ENCODE measurements at places on chromosomes 6 and 20.

- no peak for DNase-seq
Observed at GRCh38 chr6:22071270-22072041, 225.4 kb downstream of the PRL start.

GRCh38 chr6:50362706-50363105 is 313.0 kb upstream of the DEFB112 start:
- no peak for DNase-seq

GRCh38 chr6:37821446-37821845 is 1.9 kb downstream of the ZFAND3 start:
- DNase-seq = no peak

DNA sequence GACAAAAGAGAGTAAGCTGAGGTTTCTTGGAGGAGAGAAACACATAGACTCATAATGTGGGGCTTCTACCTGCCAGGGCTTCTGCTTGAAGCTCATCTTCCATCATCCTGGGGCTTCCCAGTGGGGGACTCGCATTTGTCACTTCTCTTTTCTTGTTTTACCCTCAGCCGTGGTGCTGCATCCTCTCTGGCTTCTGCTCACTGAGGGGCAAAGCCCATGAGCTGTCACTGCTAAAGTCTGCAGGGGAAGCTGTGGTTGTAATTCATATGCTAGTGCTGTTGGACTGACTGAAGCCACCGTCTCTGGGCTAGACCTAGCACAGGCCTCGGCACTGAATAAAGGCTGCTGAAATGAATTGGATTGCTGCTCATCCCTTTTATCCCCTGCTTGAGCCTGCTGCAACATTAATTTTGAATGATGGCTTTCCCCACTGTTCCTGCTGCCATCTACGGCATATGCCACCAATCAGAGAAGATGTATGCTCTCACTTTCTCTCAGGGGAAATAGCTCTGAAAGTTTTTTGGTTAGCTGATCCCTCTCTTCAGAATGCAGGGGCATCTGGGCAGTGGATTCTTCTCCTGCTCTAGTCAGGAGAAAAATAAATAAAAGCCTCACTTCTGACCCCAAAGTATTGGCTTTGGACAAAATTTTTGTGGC is 568.4 kb upstream of the MAP3K7 start:
- no peak for DNase-seq

GRCh38 chr20:48042628-48043027 is 257.3 kb upstream of the SULF2 start:
- DNase-seq = no peak

GRCh38 chr20:12649234-12649633 is 359.5 kb upstream of the SPTLC3 start:
- DNase-seq = no peak

DNA sequence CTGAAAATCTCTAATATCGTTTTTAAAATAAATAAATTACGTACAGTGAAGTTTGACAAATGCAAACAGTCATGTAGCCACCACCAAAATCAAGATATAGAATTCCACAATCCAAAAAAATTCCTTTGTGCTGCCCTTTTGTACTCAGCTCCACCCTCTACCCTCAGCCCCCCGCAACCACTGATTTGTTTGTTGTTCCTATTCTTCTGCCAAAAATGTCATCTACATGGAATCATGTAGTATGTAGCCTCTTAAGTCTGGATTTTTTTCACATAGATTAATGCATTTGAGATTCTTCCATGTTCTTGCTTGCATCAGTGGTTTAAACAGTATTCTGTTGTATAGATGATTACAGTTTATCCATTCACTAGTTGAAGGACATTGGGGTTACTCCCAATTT is 8.5 kb upstream of the REPS1 start:
- no peak for DNase-seq

DNA sequence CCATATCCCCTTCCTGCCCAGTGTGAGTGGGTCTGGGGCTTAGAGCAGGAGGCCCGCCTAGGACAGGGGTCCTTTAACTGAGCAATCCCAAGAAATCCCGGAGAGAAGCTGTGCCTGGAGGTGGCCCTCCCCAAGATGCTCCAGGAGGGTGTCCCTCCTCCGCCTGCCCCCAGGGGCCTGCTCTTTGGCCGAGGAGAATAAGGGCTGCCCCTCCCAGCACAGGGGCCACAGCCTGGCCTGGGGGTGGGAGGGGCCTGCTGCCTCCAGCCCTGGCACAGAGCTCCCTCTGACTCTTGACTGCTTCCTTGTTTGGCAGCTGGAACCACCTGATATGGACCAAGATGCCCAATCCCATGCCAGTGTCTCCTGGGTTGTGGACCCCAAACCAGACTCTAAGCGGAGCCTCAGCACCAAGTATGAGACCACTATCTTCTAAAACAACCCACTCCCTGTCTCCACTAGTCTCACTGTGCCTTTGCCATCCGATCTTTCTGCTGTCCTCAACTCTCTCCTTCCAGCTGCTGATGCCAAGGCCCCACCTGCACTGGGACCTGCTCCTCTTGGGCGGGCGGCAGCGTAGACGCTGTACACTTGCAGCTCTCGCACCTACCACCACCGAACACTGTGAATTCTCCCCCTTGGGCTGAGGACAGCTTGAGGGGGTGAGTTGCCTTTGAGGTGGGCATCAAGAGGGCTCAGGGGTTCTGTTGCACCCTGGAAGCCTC is 54.3 kb downstream of the TCP11 start:
- no peak for DNase-seq

DNA sequence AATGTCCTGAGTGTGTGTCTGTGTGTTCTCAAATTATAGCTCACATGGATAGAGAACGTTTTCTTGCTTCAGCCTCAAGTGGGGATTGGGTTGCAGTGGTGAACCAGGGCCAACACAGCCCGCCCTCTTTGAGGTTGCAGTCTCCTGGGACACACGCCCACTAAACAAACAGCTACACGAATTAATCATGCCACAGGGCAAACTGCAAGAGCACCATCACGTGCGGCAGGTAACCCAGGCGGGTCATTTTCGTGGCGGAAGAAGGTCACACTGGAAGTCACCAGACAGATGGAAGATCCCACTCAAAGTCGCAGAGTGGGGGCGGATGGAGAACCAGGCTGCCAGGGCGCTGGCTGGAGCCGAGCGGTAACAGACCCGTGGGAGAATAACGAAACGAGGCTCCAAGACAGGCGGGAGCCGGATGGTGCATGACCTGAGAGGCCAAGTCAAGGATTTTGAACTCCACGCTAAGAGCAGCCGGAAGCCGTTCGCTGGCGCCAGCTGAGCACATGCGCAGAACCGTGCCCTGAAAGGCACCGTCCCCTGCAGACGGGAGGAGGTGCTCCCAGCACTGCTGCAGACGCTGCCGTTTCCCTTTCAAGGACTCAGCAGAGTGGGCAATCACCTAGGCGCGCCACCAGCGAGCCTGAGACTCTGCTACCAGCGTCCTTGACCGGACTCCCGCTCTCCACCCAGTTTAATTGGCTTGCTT is 10.7 kb downstream of the DLL1 start:
- DNase-seq = peak; percentile 45

DNA sequence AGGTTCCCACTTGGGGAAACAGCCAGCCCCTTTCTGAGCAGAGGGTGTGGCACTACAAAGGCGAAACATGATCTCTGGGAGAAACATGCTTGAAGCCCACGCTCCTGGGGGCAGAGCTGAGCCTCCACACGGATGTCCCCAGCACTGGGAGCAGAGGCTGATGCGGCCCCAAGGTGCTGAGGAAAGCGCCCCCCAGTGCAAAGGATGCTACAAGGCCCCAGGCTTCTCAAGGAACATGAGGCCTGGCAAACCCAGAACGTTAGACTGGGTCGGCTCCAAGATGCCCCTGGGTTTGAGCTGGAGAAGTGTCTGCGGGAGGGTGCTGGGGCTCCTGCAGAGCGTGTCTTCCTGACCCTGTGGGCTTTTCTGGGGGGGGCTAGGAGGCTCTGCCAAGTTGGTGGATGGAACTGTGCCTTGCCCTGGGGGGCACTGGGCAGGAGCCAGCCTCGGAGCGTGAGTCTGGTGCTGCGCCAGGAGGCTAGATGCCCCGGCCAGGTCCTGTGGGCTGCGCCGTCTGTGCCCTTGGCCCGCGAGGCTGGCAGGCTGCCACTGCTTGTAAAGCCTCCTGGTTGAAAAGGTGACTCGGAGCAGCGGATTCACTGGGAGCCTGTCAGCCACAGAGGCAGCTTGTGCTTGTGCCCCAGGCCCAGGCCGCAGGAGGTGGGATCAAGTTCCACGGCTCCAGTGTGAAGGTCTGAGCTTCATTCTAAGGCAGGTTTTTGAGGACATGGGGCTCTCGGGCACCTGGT is 8.1 kb downstream of the SYNJ2 start:
- no peak for DNase-seq

GRCh38 chr20:36670665-36671357 is 24.8 kb upstream of the SLA2 start:
- DNase-seq = no peak

GRCh38 chr6:31572041-31572911 is at the start of gene LTA:
Gene LTA (plus strand): TSS chr6:31572289. CDS start chr6:31572743, 454 bp downstream.
- DNase-seq = peak; percentile 83

GRCh38 chr6:156953479-156954146 is 176.4 kb downstream of the ARID1B start:
- DNase-seq = no peak

DNA sequence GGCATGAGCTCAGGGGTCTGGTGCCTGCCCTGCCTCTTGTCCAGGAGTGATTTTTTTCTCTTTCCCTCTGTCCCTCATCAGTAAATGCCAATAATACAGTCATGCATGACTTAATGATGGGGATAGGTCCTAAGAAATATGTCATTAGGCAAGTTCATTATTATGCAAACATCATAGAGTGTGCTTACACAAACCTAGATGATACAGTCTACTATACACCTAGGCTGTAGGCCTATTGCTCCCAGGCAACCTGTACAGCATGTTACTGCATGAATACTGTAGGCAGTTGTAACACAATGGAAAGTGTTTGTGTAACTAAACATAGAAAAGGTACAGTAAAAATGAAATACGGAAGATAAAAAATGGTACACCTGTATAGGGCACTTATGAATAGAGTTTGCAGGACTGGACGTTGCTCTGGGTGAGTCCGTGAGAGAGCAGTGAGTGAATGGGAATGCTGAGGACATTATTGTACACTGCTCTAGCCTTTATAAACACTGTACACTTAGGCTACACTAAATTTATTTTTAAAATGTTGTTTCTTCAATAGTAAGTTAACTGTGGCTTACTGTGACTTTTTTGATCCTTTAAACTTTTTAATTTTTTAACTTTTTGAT is 22.1 kb downstream of the PBOV1 start:
- DNase-seq = no peak

DNA sequence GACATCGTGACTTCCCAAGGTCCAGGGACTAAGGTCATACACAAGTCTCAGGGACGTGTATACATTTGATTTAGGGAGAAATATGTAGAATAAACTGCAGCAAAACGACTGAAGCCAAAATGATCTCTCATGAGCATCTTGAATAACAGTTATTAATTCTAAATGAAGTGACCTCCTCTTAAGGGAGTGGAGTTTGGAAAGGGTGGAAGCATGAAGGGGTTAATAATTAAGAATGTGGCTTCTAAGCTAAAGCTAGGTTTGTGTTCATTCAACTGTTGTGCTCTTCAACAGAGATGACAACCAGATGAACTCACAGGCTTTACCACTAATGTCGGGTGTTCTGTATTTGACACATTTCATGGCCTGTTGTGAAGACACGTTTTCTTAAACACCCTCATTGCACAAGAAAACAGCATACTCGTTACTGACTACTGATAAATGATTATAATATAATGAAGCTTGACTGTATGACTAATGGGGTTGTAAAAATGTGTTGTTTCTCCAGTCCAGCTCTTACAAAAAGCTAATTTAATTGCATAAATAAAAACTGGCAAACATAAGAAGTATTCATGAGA is 1.5 kb downstream of the PPP1R14C start:
- DNase-seq = no peak

GRCh38 chr6:156396068-156396771 is 381.0 kb upstream of the ARID1B start:
- DNase-seq = peak; percentile 5

- no peak for DNase-seq
Observed at GRCh38 chr20:53944796-53945195, 125.6 kb downstream of the BCAS1 start.

- no peak for DNase-seq
Observed at GRCh38 chr6:23073821-23074220, 504.5 kb downstream of the HDGFL1 start.

GRCh38 chr20:34407962-34408474 is 44.9 kb downstream of the ITCH start:
- DNase-seq = no peak

DNA sequence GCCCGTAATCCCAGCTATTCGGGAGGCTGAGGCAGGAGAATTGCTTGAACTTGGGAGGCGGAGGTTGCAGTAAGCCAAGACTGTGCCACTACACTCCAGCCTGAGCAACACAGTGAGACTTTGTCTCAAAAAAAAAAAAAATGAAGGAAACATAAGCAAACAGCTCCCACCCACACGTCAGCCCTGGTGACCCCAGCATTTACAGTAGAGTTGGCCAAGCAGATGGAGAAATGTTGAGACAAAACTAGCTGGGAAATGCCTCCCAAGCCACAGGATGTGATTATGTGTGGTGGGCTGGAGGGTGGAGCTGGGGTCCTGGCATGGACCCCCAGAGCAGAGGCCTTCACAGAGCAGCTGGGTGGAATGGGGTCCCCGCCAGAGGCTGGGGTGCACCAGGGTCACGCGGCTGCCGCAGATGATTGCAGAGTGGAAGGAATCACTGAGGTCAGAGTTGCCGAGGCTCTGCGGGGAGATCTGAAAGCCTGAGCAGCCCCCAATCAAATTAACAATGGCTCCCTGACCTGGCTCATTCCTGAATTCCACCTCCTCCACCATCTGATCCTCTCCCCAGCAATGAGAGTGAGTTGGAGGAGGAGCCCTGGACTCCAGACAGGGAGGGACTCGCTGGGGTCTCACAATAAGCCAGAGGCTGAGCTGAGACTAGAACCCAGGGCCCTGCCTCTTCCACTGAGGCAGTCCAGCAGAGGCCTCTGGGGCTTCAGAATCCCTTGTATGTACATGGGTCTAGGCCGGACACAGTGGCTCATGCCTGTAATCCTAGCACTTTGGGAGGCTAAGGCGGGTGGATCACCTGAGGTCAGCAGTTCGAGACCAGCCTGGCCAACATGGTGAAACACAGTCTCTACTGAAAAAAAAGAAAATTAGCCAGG is 34.7 kb upstream of the TGM2 start:
- no peak for DNase-seq

DNA sequence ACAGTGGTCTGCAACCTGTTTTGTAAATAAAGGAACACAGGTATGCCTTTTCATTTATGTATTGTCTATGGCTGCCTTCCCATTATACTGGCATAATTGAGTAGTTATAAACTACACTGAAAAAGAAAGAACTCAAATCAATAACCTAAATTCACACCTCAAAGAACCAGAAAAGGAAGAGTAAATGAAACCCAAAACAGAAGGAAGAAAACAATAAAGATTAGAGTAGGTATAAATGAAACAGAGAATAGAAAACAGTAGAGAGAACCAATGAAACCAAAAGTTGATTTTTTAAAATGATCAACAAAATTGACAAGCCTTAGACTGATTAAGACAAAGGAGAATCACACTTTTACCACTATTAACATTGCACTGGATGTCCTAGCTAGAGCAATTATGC is 34.7 kb downstream of the FAM184A start:
- DNase-seq = no peak
